Amniotic stem cell (primary cell): ENCODE measurements at places on chromosomes 11 and 22.

DNA sequence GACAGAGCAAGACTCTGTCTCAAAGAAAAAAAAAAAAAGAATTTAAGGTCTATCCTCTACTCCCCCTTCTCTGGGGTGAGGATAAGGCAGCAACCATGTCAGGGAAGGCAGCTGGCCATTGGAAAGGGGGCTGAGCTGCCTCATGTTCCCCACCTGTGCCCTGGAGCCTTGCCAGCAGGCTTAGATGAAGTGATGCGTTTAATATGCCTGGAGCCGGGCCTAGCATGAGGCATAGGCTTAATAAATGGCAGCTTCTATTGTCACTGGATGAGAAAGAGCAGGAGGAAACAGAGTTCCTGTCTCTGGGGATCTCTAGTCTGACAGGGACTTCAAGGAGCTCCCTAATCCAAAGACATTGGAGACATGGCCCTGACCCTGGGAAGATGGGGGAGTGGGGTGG, 3.2 kb upstream of the KCNE3 start:
- no peak for DNase-seq

GRCh38 chr11:64437426-64437825, 78.5 kb downstream of the RPS6KA4 start:
- no peak for DNase-seq

- DNase-seq: no peak
Observed at GRCh38 chr11:133903875-133904817, 52.6 kb downstream of the IGSF9B start.

DNA sequence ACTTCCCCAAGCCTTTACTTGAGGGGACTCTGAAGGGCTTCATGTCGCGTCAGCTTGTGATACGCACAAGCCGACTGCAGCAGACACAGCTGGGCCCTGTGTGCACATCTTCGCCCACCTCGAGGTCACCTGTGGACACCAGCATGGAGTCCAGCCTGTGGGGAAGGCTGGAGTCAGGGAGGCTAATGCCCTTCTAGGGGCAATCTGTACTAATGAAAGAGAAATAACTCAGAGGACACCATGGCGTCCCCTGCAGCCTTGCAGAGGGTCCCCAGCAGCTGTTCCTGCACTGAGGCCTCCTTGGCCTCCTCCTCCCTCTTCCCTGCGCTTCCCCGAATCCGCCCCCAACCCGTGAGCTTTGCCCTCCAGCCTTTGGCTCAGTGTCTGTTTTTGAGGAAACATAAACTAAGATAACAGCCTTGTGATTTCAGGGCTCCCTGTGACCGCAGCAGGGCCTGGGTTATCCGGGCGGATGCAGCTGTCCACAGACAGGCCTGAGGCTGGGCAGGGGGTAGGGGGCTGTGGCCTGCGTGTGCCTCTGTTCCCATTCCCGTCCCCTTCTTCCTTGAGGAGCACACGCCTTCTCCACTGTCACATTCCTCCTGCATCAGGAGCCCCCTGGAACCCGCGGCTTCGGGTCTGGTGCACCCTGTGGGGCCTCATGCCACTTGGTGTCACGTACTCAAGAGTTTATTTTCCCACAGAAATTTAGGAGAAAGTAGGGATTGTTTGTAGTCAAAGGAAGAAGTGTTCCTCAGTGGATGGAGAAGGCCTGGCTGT, 25.0 kb downstream of the KRTAP5-5 start:
- DNase-seq: no peak

DNA sequence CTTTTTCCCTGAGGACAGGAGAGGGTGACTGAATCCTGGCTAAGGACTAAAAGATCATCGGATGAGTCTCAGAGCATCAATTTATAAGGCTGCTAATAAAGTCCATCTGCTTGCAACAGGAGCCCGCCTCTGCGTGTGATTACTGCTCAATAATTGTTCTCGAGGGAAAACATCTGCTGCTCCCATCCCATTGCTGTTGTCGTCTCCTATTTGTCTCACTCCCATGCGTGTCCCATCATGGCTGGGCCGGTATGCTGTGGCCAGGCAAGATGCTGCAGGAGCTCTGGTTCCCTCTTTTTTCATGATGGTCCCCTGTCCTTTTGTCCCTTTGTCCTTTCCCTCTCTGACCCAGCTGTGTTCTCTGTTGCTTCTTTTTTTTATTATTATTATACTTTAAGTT, 121.2 kb downstream of the SPATA19 start:
- DNase-seq: no peak

GRCh38 chr11:78635814-78636506, 61.3 kb upstream of the NARS2 start:
- no peak for DNase-seq

- peak; percentile 60 for DNase-seq
Observed at GRCh38 chr11:66479394-66480116, 679 bp upstream of the DPP3 start.

DNA sequence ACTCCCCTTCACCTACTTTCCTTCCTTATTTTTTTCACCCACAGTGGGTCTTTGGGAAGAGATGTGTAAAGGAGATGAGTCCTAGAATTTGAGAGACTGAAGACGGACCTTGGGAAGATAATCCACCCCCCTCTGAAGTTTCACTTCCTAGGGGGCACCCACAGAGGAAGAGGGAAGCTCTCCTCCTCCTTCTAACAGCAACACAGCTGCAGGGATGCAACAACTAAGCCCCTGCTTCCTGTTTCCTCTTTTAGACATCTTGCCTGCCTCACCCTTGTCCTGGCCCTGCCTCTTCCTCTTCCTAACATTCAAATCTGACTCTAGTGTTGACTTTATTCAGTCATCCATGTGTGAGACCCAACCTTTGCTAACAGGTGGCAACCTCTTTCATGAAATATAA, 424.6 kb downstream of the BUD13 start:
- DNase-seq: no peak

- DNase-seq: no peak
Observed at GRCh38 chr22:42719133-42719532, 1.5 kb downstream of the A4GALT start.

DNA sequence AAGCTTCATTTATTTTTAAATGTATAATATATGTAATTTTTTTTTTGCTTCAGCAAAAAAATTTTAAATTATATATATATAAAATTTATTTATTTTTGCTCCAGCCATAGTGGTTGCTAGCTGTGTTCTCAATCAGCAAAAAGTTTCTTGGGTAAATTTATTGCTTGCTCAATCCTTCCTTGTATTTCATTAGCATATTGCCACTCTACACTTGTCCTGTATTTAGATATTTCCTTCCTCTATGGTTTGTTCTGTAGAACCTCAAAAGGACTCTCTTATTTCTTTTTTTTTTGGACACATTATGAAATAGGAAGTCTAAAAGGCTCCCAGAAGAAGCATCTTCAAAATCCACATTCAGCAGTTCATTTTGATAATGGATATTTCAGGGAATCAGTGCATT, 2.3 kb downstream of the PTPRJ start:
- DNase-seq: no peak

DNA sequence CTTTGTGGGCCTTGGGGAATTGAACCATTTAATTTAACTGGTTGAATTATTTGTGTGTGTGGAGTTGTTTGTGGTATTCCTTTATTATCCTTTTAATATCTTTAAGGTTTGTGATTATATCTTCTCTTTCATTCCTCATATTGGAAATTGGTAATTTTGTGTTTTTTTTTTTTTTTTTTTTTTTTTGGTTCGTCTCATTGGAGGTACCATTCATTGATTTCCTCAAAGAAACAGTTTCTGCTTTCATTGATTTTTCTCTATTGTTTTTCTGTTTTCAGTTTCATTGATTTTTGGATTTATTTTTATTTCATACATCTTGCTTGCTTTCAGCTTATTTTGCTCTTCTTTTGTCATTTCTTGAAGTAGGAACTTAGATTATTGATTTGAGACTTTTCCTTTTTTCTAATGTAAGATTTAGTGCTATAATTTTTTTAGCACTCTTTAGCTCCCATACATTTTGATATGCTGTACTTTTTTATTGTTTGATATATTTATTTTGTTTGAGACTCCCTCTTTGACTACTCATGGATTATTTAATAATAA, 31.0 kb upstream of the MAPK1 start:
- DNase-seq: no peak

GRCh38 chr11:130533113-130533798, 84.8 kb downstream of the ADAMTS15 start:
- DNase-seq: no peak

- DNase-seq: no peak
Observed at GRCh38 chr22:38017272-38017920, 33.0 kb upstream of the SOX10 start.

- no peak for DNase-seq
Observed at GRCh38 chr11:32510039-32510438, 73.6 kb upstream of the EIF3M start.

DNA sequence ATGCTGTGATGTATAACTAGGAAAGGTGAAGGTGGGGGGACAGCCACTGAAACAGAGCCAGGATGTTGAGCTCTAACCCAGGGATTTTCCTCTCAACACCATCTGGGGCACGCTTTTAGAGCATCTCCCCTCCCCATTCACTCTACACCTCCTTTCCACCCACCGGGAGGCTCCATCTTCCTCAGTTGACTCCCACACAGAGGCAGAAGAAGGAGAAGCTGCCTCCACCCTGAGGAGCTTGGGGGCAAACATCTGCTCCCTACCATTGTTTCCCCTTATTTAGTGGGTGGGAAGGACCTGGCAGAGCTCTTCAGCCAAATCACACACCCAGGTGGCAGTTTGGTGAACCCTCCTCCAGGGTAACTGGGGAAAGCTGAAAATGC, 50.0 kb upstream of the ADA2 start:
- DNase-seq: no peak

DNA sequence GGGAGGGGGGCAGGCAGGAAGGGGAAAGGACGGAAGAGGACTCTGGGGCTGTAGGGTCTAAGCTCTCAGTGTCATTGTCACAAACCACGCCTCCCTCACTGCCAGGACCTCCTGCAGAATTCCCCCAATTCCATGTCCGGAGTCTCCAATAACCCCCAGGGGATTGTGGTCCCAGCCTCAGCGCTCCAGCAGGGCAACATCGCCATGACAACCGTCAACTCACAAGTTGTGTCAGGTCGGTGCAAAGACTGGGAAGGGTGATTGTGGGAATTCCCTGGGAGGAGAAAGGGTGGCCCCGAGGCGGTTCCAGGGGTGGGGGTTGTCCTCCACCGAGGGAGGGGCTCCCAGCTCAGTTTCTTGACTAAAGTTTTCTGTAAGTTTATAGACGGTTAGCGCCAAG, 86.0 kb downstream of the FEZ1 start:
- DNase-seq: no peak
